Thoracic aorta endothelial cell (primary cell): ENCODE measurements at places on chromosomes 16 and 17. TPM values are rescaled to one million over a fixed set of nuclear protein-coding genes. Genes with fewer than 3 reads are reported as not detected.

The SMIM5 gene
- total RNA-seq, result under 0.01 TPM in 1 of 2 replicates, not detected in the other

The PHAF1 gene
- total RNA-seq, result 14.6 and 19.1 TPM in 2 replicates

The NECAB2 gene
- total RNA-seq, result 0.07 and 0.13 TPM in 2 replicates

The WFDC1 gene
- total RNA-seq, result not detected in 2 replicates

The TRPV3 gene
- under 0.01 TPM in 1 of 2 replicates, not detected in the other for total RNA-seq

The HCRT gene
- not detected in 2 replicates for total RNA-seq

The SPIRE2 gene
- total RNA-seq, result 1.2 and 2.2 TPM in 2 replicates

The TMIGD1 gene
- total RNA-seq, result not detected in 2 replicates

The CDK5R1 gene
- total RNA-seq, result 2.1 TPM in 2 replicates

The MT1H gene
- not detected in 2 replicates for total RNA-seq

The EPX gene
- total RNA-seq, result not detected in 2 replicates

The ANTKMT gene
- 23.0 and 32.0 TPM in 2 replicates for total RNA-seq

The ENPP7 gene
- total RNA-seq, result not detected in 2 replicates

The CNGB1 gene
- total RNA-seq, result 0.07 and 0.53 TPM in 2 replicates

The TMEM114 gene
- not detected in 2 replicates for total RNA-seq

The TBC1D3L gene
- 1.2 and 2.1 TPM in 2 replicates for total RNA-seq

The GPR139 gene
- not detected in 2 replicates for total RNA-seq

The HSPB9 gene
- not detected in 2 replicates for total RNA-seq

The KRT32 gene
- not detected in 2 replicates for total RNA-seq

The RPS15A gene
- total RNA-seq, result 943 and 1,460 TPM in 2 replicates

The GUCY2D gene
- total RNA-seq, result not detected in 2 replicates

The TM4SF5 gene
- not detected in 2 replicates for total RNA-seq

The TNFSF13 gene
- total RNA-seq, result 2.7 and 3.1 TPM in 2 replicates

The ARSG gene
- total RNA-seq, result 1.2 and 5.3 TPM in 2 replicates

The ZP2 gene
- total RNA-seq, result not detected in 2 replicates

The KRTAP1-1 gene
- total RNA-seq, result not detected in 2 replicates

The FOXJ1 gene
- not detected in 2 replicates for total RNA-seq

The NPW gene
- 0.13 and 0.72 TPM in 2 replicates for total RNA-seq

The CAPN15 gene
- 42.2 and 70.2 TPM in 2 replicates for total RNA-seq

The TPSG1 gene
- not detected in 2 replicates for total RNA-seq

The SPG7 gene
- 111 and 119 TPM in 2 replicates for total RNA-seq

The NEUROD2 gene
- not detected in 2 replicates for total RNA-seq
